Small intestine (tissue), 16 donors: ENCODE measurements at places on chromosomes 13 and 19. TPM values are rescaled to one million over a fixed set of nuclear protein-coding genes. Genes with fewer than 3 reads are reported as not detected.

- H3K36me3 ChIP-seq = no peaks in the 10 kb centered on the region
- H3K4me1 ChIP-seq = no peaks in the 10 kb centered on the region
- H3K27ac ChIP-seq = no peak overlapping the region
- no peaks in the 10 kb centered on the region for H3K27me3 ChIP-seq
Observed at GRCh38 chr19:20103091-20103740, 25.4 kb downstream of the ZNF90 start.

DNA sequence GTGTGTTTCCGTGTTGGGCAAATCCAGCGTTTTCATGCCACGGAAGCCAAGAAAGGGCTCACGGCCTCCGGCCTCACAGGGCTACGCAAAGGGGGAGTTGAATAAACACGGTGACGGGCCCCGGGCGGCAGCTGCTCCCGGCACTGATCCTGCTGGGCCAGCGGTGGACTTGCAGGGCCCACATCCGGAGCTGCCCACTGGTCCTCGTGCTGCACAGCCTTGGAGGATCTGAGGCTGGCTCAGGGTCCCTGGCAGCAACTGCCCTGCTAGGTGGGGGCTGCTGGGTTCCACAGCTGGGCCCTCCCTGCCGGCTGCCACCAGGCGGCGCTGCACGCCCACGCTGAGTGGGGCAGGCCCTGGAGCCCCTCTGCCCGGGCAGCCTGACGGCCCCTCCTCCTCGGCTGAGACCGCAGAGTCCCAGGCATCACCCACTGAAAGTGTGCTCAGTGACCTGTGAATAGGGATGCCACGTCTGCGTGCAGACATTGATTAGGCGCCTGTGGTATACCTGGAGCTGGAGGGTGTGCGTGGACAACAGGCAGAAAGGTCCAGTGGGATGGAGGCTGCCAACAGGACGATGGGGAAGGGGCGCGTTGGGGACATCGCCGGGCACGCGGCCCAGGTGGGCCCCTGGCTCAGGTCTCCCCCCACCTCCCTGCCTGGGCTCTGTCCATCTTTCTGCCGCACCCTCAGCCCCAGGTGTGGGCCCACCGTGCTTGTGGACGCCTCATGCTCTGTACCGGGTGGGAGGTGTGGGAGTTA is 5.3 kb upstream of the HCN2 start:
- H3K4me3 ChIP-seq = no peak overlapping the region
- H3K27ac ChIP-seq = no peak overlapping the region
- H3K36me3 ChIP-seq = peaks cover 15% of the 10 kb centered on the region
- no peaks in the 10 kb centered on the region for H3K27me3 ChIP-seq
- H3K4me1 ChIP-seq = no peaks in the 10 kb centered on the region
- DNase-seq = no peak

DNA sequence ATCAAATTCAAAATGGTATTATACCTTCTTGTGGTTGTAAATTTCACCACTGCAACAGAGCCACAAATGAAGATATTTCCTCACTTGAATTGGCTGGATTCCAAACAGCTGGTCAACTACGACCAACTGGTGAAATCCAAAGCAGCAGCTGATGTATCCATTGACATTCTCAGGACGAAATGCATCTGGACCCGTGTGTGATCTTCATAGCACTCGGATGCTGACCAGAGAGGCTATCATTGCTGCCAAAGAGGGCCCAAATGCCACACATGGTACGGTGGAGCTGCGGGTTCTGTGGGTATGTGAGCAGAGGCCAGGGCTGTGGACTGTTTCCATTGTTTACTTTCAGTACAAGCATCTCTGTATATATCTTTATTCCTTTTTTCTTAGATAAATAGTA is 25.6 kb upstream of the PCCA start:
- H3K27me3 ChIP-seq = peaks cover 3% of the 10 kb centered on the region
- H3K4me1 ChIP-seq = no peaks in the 10 kb centered on the region
- no peak for DNase-seq

The KLK4 gene
- not detected for polyA plus RNA-seq

- no peaks in the 10 kb centered on the region for H3K27me3 ChIP-seq
- H3K36me3 ChIP-seq = peaks cover 4% of the 10 kb centered on the region
- H3K4me3 ChIP-seq = no peak overlapping the region
- DNase-seq = no peak
- H3K27ac ChIP-seq = no peak overlapping the region
Observed at GRCh38 chr19:6101991-6102390, 8.3 kb downstream of the RFX2 start.
